Adipocyte (in vitro differentiated cells): ENCODE measurements at places on chromosomes 4 and X.

- DNase-seq = peak; percentile 1
Measured at GRCh38 chr4:163395055-163395454, 51.4 kb downstream of the NPY5R start.

GRCh38 chr4:48409203-48409602 lies 67.9 kb downstream of the SLAIN2 start:
- no peak for DNase-seq

- DNase-seq = no peak
Measured at GRCh38 chr4:147371661-147372060, 109.2 kb upstream of the EDNRA start.

DNA sequence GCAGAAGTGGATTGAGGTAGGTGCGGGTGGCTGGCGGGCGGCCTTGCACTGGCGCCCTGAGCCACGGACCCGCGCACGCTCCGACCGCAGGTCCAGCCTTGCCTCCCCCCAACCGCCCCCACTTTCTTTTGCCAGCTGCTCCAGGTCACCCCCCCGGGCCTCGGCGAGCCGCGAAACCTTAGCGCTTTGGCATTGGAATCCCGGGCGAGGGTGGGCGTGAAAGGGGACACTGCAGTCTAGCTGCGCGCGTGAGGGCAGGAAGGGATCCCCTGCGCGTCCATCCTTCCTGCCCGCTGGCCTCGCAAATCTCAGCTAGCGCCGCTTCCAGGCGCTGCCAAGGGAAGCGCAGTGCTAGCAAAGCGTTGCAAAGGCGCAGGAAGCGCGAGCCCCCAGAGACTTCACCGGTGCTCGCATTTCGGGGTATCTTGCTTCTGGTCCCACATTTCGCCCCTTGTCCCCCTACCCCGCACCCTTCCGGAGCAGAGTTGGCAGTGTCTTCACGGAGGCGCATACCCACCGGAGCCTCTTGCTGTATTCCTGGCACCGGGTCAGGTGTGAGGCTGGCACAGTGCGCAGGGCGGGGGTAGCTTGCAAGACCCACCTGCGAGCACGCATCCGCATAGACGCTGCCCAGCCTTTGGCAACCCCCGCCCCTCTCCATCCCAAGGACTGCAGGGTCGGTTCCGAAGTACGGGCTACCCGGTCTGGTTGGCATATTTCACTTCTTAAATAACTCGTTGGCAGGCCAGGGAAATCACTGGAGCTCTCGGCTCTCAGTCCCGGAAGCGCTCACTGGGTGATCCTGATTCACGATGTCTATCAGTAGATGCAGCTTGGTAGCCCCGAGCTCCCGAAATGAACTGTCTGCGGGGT lies 104.4 kb downstream of the UCHL1 start:
- peak; percentile 65 for DNase-seq

GRCh38 chrX:21985332-21985777 lies 44.8 kb downstream of the SMS start:
- peak; percentile 85 for DNase-seq

DNA sequence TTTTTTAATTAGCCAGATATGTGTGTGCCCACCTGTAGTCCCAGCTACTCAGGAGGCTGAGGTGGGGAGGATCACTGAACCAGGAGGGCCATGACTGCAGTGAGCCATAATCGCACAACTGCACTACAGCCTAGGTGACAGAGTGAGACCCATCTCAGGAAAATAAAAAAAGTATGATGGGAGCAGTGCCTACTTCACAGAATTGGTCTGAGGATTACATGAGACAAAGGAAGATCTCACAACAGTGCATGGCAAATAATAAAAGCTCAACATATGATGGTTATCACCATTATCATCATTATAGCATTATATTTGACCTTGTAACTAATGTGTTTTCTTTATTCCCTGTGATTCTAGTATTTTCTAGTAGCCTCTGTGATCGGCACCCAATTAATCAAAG lies 19.9 kb upstream of the DCHS2 start:
- no peak for DNase-seq

- no peak for DNase-seq
Measured at GRCh38 chr4:150906987-150907633, 108.0 kb downstream of the LRBA start.

GRCh38 chr4:7596918-7597606 lies 162.3 kb upstream of the PSAPL1 start:
- DNase-seq = no peak

DNA sequence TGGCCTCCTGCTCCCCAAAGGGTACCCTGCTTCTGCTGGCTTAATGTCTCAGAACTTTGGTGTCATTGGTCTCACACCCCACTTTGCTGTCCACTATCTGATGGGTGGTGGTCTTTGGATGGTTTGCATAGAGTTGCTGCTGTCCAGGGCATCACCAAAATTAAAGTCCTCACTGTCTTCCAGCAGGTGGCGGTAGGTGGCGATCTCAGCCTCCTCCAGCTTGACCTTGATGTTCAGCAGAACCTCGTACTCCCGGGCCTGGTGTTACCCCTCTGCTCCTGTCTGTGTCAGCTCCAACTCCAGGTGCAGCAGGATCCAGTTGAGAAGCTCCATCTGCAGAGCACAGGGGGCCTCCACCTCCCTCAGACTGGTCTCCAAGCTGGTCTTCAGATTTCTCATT lies 1169.5 kb upstream of the PABPC4L start:
- DNase-seq = no peak

DNA sequence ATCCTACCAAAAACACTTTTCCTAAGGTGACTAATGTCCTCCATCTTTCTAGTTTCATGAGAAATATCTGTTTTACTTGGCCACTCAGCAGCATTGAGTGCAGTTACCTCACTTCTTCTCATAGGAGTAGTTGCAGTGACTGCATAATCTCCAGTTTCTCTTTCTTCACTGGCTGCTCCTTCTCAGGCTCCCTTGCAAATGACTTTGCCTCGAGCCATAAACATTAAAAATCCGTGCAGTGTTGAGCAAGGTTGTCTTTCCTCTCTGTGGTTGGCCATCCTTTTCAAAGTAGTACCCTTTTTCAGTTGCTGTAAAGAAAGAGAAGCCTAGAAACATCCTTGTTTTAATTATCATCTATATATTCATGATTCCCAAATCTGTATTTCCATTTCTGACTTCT lies 10.2 kb upstream of the PRKG2 start:
- DNase-seq = peak; percentile 32

GRCh38 chrX:101668143-101668542 lies 8.5 kb upstream of the ARMCX2 start:
- DNase-seq = no peak

GRCh38 chrX:147788641-147789350 lies 122.9 kb upstream of the FMR1 start:
- no peak for DNase-seq

GRCh38 chr4:81845273-81845672 lies 373.6 kb upstream of the RASGEF1B start:
- no peak for DNase-seq

DNA sequence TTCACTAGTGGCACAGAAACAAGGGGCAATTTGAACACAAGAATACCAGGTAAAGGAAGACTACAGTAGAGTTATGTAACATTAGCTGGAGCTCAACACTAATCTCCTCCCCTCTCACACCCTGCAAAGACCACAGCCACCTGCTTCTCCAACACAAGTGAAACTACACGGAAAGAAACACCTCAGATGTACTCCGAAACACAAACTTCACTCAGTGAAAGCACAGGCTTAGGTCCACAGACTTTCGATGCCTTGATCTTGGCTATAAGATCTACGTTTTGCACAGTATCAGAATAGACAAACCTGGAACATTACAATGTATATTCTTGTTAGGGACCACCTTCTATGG lies 7.6 kb downstream of the ACSL1 start:
- DNase-seq = no peak

GRCh38 chr4:89242864-89243732 lies 64.5 kb downstream of the GPRIN3 start:
- peak; percentile 9 for DNase-seq

DNA sequence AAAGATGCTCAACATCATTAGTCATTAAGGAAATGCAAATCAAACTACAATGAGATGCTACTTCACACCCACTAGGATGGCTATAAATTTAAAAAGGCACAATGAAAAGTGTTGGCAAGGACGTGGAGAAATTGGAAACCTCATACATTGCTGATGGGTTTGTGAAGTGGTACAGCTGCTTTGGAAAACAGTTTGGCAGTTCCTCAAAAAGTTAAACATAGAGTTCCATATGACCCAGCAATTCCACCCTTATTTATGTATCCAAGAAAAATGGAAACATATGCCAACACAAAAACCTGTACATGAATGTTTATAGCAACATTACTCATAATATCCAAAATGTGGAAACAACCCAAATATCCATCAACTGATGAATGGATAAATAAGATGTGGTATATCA lies 101.3 kb upstream of the MAGEB10 start:
- no peak for DNase-seq

DNA sequence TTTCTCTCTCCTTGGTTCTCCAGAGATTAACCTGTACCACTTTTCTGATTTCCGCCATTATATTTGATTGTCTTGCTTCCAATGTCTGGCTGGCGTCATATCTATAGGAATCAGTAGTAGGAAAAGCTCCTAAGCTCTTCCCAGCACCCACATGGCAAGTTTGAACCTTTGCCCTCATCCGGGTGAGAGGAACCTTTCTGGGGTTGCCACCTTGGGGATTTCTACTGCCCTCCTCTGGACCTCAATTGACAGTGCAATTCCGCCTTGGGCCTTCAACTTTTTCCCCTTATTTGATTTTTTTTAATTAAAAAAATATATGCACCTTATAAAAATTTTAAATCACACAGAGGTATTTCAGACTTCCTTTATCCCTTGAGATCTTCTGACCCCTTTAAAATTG lies 2.0 kb upstream of the CXorf66 start:
- DNase-seq = peak; percentile 6

DNA sequence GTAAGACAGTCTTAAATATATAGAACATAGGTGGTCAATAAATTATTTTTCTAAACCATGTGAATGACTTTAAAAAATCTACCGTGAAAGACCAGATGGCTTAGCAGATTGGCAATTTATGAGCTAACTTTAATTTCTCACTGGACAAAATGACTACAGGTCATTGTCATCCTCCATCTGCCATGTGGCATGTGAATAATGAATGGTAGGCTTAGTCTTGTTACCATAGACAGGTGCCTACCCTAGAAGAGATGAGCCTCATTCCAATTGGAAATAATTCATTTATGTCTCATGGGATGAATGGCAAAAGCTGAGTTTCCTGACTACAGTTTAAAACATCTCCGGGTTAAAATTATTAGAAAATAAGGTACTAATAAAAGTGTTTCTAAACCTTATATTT lies 1043.3 kb downstream of the FAT4 start:
- no peak for DNase-seq

DNA sequence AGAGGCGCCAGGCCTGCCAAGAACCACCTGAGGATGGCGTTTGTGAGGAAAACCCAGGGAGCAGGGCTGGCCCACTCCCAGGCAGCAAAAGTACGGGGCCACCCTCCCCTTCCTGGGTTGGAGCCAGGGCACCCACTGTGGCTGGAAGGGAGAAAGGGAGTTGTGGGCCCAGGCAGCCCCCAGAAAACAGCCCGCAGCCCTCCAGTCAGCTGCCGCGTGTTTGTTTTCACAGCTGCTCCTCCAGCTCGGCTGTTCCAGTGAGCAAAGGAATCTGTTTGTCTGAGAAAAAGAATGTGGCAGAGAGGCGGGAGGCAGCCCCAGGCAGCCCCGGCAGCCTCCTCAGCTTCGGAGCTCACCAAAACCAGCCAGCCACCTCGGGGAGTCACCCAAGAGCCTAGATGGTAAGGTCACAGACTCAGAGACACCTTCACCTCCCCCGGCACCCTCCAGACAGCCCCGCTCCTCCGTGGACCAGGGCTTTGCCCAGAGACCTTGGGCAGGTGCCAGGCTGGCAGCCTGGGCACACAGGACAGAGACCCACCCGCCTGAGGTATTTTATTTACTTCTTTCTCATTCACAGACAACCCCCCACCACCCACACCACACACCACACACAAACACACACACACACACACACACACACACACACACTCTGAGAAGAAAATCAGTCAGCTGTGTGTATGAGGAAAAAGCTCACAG lies 338.1 kb downstream of the BCOR start:
- peak; percentile 72 for DNase-seq

- no peak for DNase-seq
Measured at GRCh38 chrX:80432863-80433262, 12.6 kb downstream of the TENT5D start.

DNA sequence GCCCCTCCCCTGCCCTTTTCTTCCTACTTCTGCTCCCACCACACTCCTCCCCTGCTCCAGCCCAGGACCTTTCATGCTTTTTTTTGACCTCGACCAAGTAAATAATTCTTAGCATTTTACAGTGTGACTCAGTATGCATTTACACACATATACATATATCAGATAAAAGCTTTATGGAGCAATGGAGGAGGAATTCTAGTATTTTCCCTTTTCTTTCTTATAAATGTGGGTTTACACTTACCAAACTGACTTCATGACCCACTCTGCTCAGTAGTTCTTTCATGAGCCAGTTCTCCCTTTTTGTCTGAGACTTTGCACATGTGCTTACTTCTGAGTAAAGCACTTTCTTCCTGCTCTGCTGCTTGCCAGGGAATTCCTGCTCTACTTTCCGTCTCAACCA lies 111.8 kb upstream of the H2AZ1 start:
- DNase-seq = peak; percentile 36

- DNase-seq = no peak
Measured at GRCh38 chrX:65971151-65971550, 68.7 kb downstream of the VSIG4 start.

- no peak for DNase-seq
Measured at GRCh38 chr4:3365326-3365725, 72.5 kb downstream of the RGS12 start.

GRCh38 chr4:123822353-123822752 lies 425.8 kb downstream of the SPRY1 start:
- no peak for DNase-seq

DNA sequence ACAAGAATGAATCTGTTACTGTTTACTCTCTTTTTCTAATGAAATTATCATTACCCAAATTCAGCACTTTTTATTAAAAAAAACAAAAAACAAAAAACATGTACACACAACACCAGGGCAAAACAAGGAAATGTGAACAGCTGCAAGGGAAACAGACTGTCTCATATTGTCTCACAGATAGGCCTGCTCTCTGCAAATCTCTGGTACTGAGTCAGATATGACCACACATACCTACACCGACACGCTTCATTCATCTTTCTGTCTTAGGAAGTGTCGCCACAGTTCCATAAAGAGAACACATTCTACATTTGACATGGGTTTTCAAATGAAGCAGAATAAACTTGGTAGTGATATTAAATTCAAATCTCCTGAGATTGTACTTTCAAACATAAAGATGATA lies 92.2 kb upstream of the GPR34 start:
- no peak for DNase-seq

DNA sequence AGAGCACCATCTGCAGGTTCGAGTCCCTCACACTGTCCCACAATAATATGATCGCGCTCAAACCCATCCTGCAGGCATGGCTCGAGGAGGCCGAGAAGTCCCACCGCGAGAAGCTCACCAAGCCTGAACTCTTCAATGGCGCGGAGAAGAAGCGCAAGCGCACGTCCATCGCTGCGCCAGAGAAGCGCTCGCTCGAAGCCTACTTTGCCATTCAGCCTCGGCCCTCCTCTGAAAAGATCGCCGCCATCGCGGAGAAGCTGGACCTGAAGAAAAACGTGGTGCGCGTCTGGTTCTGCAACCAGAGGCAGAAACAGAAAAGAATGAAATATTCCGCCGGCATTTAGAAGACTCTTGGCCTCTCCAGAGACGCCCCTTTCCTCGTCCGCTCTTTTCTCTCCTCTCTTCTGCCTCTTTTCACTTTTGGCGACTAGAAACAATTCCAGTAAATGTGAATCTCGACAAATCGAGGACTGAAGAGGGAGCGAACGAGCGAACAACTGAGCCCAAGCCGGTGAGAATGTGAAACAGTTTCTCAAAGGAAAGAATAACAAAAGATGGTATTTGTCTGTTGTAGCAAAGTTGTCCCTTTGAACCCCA lies 1.9 kb downstream of the POU4F2 start:
- no peak for DNase-seq

GRCh38 chrX:102728646-102729045 lies 8.1 kb downstream of the GPRASP3 start:
- DNase-seq = no peak
